NCI-H226 (cell line): ENCODE measurements at places on chromosomes 7 and 10.

DNA sequence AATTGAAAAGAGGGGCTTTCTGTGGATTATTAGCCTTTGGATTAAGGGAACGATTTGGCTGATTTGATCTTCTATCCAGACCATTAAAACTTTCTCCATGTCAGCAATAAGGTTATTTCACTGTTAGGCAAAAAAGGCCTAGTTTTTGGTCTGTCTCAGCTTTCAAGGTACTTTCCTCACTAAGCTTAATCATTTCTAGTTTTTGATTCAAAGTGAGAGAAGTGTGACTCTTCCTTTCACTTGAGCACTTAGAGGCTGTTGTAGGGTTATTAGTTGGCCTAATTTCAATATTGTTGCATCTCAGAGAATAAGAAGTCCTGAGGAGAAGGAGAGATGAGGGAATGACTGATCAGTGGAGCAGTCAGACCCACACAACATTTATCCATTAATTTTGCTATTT is 596.0 kb upstream of the TPK1 start:
- DNase-seq, result no peak

- DNase-seq, result no peak
These were observed 83.0 kb upstream of the CXCL12 start for GRCh38 chr10:44467900-44468299.

GRCh38 chr7:158988302-158988862 is 132.0 kb downstream of the DYNC2I1 start:
- no peak for DNase-seq

- no peak for DNase-seq
These were observed 15.0 kb upstream of the ARMC3 start for GRCh38 chr10:22912763-22913384.

GRCh38 chr10:129332476-129332875 is 134.6 kb upstream of the MGMT start:
- DNase-seq, result no peak

DNA sequence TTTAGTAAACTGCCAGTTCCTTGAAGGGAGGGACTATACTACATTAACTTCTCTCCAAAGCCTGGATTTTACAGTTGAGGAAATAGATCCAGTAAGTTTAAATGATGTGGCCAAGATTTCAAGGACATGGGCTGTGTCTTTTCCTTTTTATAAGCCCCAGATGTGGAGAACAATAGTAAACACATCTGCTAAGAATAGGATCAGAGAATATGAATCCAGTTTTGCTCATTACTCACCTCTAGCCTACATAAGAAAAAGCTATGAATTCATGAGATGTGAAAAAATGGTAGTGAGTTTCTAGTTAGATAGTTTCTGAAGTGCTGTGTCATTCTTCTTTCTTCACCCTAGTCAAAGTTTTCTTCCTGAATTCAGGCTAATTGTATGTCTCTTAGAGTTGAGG is 38.6 kb downstream of the MAGI2 start:
- DNase-seq, result no peak

- DNase-seq, result no peak
These were observed 97.7 kb upstream of the ZPBP start for GRCh38 chr7:50190776-50191175.

- no peak for DNase-seq
These were observed 129.3 kb upstream of the PHYHIPL start for GRCh38 chr10:59047180-59047579.

GRCh38 chr10:132420981-132421846 is 24.2 kb downstream of the PWWP2B start:
- DNase-seq, result no peak

DNA sequence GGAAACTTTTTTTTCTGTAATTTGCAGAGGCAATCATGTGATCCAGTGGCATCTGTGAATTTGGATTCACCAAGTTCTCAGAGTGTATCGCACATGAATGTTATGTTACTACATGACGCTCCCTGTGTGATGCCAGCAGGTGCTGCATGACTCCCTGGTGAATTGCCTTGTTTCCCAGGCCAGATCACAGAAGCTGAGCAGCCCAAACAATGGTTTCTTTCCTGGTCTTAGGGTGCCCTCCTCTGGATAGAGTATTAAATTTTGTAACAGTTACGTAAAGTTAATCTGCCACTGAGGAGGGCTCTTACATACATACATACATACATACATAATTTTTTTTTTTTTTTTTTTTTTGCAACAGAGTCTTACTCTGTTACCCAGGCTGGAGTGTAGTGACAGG is 3.6 kb downstream of the ZSCAN21 start:
- peak; percentile 54 for DNase-seq

- DNase-seq, result no peak
These were observed 50.4 kb downstream of the LHPP start for GRCh38 chr10:124512040-124512428.

DNA sequence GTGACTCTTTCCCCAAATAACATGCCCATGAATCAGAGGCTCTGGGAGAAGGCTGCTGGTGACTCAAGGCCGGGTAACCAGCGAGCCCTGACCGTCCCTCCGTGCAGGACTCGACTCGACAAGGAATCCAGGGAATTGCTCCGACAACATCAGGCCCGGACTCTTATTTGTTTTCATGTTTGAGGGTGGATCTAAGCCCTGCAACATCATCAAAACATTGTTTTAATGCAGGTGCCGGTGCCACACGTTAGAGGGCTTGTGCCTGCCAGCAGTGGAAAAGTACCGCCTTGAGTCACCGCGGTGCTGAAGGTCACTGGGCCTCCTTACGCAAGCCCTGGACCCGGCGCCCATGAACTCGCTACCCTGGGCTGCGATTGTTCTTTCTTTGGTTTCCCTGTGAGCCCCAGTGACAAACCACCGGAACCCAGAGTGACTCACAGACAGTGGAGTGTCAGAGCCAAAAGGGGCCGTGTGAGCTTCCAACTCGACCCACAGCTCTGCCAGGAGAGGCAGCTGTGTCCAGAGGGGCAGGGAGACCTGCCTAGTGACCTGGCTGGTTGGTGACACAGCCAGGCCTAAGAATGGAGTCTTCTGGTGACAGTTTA is 139.4 kb upstream of the SHH start:
- no peak for DNase-seq

DNA sequence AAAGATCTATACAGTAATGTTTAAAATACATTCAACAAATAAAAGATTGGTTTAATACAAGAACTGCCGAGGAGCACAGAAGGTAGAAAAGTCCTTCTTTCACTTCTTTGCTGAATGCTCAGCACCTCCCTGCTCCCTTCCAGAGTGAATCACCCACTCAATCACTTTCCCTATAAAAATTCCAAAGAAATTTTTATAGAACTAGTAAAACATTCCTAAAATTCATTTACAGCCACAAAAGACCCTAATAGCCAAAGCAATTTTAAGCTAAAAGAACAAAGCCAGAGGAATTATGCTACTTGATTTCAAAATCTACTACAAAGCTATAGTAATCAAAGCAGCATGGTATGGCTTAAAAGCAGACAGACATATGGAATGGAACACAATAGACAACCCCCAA is 320.9 kb downstream of the PCLO start:
- DNase-seq, result peak; percentile 20

DNA sequence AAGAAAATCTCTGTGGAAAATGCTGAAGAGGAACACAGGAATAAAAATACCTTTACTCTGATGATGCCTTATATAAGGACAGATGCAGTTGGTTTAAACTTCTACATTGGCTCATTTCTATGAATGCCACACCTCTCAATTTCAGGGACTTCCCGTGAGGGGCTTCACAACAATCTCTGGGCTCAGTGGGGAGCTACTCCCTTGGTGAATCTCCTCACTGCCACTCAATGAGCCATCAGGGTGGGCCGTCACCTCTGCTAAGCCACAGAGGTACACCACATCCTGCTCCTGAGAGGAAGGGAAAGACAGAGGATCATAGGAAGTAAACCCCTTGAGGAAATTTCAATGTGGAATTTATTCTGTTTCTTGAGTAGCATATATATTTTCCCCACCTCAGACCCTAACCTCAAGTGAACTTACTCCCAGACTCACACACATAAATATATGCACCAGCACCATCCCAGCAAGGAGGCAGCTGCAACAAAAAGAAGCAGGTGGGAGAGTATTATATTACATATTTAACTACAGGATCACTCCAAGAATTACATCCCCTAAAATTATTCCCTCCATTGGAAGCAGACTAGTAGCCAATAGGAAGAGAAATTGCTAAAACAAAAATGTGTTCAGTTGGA is 63.3 kb upstream of the PRSS1 start:
- no peak for DNase-seq

- peak; percentile 41 for DNase-seq
These were observed 12.2 kb downstream of the ARPC1B start for GRCh38 chr7:99386584-99387238.

- no peak for DNase-seq
These were observed 88.8 kb upstream of the TMEM26 start for GRCh38 chr10:61541960-61542359.

DNA sequence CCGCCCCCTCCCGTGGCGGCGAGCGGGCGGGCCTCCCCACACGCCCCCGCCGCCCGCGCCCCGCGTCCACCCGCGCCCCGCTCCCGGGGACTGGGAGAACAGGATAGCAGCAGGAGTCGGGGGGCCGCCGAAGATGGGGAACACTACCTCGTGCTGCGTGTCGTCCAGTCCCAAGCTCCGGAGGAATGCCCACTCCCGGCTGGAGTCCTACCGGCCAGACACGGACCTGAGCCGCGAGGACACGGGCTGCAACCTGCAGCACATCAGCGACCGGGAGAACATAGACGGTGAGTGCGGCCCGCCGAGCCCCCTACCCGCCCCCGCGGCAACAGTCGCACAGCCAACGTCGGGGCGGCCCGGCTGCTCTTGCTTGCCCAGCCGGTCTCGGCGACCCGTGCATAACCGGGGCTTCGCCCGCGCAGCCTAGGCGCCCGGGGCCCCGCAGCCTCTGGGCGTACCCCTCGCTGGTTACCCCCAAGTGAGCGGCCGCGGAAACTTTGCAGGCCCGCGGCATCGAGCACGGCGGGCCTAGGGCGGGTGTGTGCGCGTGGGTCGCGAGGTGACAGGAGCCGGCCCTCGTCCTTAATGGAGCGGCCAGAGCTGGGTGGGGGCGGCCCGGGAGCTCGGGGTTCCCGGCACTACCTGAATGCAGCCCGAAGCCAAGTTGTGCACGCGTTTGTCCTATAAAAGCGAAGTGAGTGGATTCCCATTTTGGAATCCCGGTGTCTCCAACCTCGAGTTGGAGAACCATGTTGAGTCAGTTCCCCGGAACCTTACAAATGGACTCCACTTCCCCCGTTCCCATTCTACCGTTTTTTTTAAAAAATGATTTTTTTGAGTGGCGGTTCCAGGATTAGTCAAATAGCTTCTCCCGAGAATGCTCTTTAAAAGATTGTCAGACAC is 863 bp downstream of the CCNY start:
- DNase-seq, result no peak

- DNase-seq, result no peak
These were observed 31.3 kb upstream of the IL15RA start for GRCh38 chr10:6008497-6009142.

GRCh38 chr10:76138286-76138685 is 706.9 kb downstream of the LRMDA start:
- DNase-seq, result no peak

- DNase-seq, result no peak
These were observed 82.5 kb upstream of the SP4 start for GRCh38 chr7:21345361-21345760.

GRCh38 chr7:75590373-75591005 is 98.4 kb downstream of the SPDYE5 start:
- DNase-seq, result no peak

- DNase-seq, result no peak
These were observed 69.7 kb upstream of the FGFR2 start for GRCh38 chr10:121667948-121668313.

GRCh38 chr10:66747451-66747850 is 178.4 kb upstream of the LRRTM3 start:
- peak; percentile 97 for DNase-seq

DNA sequence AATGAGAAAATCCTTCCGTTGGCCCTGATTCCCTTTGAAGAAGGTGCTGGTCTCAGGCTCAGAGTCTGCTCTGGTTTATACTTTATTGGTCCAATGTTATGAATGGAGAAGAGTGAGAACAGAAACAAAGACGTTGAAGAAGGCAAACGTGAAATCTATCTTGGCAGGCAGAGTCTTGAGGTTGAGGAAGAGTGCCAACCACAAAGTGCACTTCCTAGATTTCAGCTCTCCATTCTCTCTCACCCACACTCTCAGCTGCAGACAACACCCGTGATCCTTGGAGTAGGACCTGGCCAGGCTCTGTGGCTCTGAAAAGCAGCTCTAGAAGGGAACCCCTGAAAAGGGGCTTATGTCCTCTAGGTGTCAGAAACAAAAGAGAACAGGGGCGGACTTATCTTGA is 128.9 kb upstream of the PLXNA4 start:
- DNase-seq, result no peak

DNA sequence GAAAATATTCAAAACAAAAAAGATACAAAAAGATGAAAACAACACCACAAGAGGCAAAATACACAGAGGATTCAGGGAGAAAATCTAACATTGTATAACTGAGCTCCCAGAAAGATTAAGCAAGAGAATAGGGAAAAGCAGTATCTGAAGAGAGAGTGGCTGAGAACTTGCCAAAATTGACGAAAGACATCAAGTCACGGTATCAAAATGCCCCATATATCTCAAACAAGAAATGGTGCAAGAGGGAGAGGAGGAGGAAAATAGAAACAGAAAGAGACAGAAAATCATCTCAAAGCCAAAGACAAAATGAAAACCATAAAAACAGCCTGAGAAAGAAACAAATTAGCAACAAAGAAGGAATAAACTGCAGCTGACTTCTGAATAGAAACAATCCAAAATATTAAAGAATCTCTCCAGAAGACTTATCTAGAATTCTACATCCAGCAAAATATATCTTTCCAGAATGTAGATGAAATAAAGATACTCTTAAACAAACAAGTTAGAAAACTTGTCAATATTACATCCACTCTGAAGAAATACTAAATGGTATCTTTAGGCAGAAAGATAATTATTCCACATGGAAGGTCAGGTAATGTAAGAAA is 5.5 kb downstream of the USP6NL start:
- no peak for DNase-seq

GRCh38 chr7:18320422-18320821 is 175.1 kb upstream of the HDAC9 start:
- peak; percentile 24 for DNase-seq

DNA sequence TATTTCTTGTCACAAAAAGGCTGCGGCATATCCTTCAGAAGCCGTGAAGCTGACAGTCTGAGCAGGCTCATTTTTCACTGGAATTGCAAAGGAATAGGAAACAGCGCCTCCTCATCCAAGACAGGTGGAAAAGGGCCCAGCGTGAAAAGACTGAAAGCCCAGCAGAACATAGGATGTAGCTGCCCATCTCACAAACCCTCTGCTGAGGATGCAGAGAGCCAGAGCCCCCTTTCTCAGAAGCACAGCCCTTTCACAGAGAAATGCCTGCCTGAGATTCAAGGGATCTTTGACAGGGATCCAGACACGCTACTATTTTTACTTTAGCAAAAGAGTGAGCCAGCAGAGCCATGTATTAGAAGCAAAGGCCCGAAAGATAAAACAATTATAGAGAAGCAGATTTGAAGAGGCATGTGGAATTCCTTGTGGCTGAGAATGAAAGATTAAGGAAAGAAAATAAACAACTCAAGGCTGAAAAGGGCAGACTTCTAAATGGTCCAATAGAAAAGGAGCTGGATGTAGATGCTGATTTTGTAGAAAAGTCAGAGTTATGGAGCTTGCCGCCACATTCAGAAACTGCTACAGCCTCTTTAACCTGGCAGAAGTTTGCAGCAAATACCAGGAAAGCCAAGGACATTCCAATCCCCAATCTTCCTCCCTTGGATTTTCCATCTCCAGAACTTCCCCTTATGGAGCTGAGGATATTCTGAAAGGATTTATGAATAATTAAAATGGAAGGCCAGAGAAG is 36.9 kb downstream of the GDI2 start:
- no peak for DNase-seq
